Coronary artery (tissue), 2 donors: ENCODE measurements at places on chromosomes 12 and 14.
A peak's percentile ranks its signal among the peaks of the same experiment; 100 is the strongest.

GRCh38 chr14:105107781-105108515 is 42.7 kb upstream of the GPR132 start:
- DNase-seq, result no peak

- DNase-seq, result no peak
Observed at GRCh38 chr12:29943683-29944082, 159.9 kb upstream of the TMTC1 start.

DNA sequence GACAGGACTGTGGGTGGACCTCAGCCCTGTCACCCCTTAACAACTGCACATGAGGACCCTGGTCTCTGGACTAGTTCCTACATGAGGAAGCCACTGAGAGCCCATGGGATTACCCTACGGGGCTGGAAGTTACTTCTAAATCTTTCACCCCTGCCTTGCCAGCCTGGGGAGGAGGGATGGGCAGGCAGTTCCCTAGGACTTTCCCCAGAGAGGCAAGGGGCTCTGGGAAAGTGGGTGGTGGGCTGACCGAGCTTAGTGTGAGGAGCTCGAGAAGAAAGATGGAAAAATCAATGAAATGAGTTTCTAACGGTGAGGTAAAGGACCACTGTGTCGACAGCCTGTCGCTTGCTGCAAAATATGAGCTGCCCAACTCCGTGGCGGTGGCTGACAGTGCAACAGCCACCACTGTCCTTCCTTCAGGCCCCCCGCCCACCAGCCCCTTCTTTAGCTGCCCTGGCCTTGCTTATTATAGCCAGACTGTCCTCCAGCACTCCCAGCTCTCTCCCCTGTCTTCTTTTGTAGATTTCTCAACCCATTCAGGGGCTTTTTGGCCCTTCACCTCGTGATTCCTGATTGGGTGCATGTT is 5.0 kb downstream of the ZFHX2 start:
- no peak for DNase-seq

DNA sequence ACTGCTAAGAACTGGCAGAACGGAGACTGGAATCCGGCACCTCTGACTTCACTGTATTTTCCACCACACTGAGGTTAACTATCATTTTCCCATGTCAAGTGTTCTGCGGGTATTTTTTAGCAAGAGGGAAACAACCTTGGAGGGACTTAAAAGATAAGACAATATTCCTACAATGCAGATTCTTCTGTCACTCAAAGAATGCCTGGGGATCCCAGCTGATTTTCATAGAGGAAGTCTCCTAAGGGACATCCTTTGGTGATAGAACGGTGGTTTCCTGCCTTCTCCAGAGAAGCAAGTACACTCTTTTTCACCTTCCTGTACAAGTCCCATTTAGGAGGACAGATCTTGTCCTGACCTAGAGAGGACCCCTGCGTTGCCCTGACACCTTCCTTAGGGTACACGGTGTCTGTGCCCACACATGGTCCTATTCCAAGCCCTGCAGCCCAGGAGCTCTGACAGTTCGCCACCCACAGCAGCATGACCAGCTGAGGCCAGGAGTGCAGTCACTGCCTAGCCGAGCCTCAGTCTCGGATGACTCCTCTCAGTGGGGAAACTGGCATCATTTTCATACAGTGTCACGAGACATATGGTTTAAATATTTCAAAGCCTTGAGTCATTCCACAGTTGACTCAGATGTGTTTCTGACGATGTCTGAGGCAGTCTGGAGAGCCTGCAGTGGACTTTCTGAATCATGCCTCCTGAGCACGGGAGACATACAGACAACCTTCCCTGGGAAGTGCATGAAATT is 181.3 kb upstream of the FKBP4 start:
- peak; percentile 87 for DNase-seq

- no peak for DNase-seq
Observed at GRCh38 chr12:80353254-80353653, 90.8 kb upstream of the PTPRQ start.

- DNase-seq, result no peak
Observed at GRCh38 chr14:104048758-104049507, 36.6 kb upstream of the ASPG start.

DNA sequence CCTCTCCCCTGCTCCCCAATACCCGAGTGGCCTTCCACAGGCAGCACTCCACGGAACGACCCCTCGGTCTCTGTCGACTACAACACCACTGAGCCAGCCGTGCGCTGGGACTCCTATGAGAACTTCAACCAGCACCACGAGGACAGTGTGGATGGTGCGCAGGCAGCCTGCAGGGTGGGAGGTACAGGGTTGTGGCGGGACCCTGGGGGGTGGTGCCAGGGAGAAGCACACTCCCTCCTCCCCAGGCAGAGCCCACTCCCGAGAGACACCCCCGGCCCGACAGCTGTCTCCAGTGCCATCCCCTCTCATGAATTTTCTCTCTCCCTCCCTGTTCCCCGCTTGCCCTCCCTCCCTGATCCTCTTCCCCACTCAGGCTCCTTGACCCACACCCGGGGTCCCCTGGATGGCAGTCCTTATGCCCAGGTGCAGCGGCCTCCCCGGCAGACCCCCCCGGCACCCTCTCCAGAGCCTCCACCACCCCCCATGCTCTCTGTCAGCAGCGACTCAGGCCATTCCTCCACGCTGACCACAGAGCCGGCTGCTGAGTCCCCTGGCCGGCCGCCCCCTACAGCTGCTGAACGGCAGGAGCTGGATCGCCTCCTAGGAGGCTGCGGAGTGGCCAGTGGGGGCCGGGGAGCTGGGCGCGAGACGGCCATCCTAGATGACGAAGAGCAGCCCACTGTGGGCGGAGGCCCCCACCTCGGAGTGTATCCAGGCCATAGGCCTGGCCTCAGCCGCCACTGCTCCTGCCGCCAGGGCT is 9.0 kb downstream of the TNS2 start:
- peak; percentile 76 for DNase-seq

- no peak for DNase-seq
Observed at GRCh38 chr14:62436261-62436660, 609.0 kb downstream of the KCNH5 start.

DNA sequence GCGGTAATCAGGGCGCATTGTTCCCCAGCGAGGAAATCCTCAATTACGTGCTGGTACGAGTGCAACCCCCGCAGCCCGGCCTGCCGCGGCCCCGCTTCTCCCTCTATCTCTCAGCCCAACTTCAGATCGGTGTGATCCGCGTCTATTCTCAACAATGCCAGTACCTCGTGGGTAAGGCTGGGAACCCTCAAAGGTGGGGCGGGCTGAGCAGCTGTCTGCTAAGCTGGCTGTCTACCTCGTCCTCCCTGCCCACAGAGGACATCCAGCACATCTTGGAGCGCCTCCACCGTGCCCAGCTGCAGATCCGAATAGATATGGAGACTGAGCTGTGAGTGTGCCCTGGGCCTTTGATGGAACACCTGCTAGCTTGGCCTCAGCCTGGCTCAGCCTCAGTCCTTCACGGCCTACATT is 996 bp downstream of the REC8 start:
- DNase-seq, result no peak

DNA sequence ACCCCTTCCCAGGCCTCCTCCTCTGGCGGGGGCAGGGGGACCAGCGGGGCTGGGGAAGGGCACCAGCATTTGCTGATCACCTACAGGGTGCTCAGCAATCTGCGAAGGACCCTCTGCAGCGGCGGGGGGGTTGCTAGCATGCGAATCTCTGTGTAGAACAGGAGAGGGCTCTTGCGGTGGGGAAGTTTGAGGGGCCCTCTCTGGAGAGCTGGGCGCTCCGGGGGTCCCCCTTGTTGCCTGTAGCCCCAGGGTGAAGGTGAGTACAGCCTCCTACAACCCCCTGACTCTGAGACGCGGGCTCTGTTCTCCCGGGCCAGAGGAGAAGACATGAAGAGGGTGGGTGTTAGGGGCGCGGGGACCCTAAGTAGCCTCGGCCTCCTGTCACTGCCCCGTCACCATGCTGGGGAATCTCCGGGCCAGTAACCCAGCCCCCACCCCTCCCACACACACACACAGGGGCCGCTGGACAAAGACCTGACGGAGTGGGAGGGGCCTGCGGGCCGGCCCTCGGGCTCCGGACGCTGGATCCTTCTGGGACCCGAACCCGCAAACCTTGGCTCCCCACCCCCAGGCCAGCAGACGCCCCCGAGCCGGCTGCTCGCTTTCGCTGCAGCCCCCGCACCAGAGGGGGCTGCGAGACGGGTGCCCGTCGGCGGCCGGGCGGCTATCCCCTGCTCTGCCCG is 734 bp downstream of the FIGNL2 start:
- DNase-seq, result no peak

GRCh38 chr12:108047071-108047550 is 82.0 kb upstream of the WSCD2 start:
- no peak for DNase-seq

GRCh38 chr14:104367866-104368750 is 211.5 kb upstream of the C14orf180 start:
- no peak for DNase-seq

GRCh38 chr12:5522432-5523335 is 90.8 kb downstream of the NTF3 start:
- no peak for DNase-seq

DNA sequence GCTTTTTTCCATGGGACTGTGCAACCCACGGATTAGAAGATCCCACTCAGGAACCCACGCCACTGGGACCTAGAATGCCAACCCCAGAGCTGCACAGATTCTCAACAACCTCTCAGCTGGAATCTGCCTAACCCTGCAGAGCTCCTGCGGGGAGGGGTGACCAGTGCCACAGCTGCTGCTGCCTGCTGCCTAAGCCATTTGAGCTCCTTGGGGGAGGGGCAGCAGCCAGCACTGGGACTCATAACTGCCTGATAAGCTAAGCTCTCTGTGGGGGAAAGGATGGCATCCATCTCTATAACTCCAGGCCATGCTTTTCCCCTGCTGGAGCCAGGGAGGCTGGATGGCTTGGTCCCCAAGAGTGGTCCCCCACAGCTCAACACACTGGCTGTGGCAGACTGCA is 182.8 kb downstream of the SLC5A8 start:
- DNase-seq, result no peak

- DNase-seq, result no peak
Observed at GRCh38 chr14:60095231-60095630, 3.5 kb downstream of the PCNX4 start.

DNA sequence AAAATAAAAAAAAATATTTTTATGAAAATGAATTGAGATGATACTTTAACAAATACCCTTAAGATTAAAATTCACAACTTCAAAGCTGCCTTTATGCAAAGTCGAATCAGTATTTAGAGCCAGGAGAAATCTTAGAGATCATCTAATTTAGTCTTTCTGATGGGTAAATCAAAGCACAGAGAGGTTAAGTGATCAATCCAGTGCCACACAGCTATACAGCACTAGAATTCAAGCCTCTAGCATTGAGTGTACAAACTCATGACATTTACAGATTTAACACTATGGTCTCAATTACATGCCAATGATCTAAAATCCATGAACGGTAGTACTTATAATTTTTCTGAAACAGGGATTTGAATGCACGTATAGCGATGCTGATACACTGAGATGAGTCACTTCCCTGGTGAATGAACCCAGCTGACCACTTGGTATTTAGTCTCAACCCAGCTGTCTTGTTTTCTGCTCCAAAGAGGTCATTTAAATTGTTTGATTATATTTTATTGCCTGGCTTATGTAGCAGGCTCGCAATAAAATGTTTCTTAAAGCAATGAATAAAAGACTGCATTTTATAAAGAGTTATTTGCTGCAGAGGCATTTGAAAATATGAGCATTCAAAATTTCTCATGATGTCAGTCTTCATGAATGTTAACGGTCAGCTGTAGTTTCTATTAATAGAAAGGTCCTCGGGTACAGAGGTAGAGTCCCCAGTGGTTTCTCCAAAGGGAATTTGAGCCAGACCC is 152.4 kb upstream of the PRICKLE1 start:
- DNase-seq, result no peak

DNA sequence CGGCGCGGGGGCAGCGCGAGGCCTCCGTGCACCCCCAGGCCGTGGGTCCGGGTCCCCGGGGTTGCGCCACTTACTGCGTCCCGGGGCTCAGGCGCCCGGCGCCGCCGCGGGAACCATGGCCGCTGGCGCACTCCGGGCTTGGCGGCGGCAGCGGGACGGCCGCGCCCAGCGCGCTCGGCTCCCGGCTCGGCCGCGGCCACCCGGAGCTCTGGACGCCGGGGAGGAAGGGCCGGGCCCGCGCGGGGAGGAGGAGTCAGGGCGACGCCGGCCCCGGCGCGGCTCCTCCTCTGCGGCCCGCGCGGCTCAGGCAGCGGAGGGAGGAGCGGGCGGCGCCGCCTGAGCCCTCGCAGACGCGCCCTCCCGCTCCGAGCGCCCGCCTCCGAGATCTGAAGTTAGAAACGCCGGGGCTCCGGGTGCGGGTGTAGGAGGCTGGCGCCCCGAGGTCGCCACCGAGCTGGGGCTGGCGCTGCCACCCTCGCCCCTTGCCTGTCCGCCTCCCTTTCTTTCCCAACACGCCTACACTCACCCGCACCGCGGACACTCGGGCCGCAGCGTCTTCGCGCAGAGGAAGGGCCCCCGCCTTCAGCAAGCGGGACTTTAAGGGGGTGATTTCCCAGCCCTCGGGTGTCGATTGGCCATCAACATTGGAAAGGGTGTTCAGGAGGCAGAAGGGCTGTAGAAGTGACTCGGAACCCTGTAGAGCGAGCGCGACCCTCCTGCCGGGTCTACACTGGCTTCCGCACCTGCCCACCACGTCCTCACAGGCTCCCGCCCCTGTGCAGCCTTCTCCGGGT is at the start of gene NIN:
NIN (minus strand) TSS at position 231 of the 794 bp plus-strand sequence. CDS start 9,106 bp downstream, outside the sequence.
- peak; percentile 77 for DNase-seq

- DNase-seq, result no peak
Observed at GRCh38 chr12:76346236-76346635, 2.0 kb downstream of the BBS10 start.

DNA sequence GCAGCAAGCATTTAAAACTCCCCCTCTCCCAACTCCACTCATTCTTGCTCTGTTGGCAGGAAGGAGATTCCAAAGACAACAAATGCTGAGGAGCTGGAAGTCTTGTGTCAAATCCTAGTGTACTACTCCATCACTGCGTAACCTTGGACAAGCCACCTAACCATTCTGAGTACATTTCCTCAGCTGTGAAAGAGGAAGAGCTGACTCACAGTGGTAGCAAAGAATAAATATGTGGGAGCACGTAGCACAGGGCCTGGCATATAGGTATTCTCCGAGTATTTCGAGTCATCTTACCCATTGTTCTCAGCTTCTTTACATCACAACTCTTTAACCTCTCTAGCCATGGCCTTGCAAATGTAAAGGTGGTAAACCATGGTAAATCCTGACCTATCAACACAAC is 28.7 kb downstream of the EGLN3 start:
- DNase-seq, result no peak

DNA sequence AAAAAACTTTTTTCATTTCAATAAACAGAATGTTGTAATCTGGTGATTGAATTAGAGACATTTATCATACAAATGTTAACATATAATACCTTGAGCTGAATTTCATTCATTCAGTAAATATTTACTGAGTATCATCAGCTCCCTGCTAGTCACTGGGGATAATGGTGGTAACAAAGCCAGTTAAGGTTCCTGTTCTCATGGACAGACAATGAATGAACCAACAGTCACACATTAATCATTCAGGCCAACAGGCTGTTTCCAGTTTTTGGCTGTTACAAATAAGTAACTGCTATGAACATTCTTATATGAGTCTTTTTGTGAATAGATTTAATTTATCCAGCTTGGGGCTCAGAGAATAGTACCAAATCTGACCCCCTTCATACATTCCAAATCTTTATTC is 13.5 kb downstream of the EXD2 start:
- DNase-seq, result no peak
